ENCODE measurements at places on chromosomes 6 and 20.
A peak's percentile ranks its signal among the peaks of the same experiment; 100 is the strongest.

DNA sequence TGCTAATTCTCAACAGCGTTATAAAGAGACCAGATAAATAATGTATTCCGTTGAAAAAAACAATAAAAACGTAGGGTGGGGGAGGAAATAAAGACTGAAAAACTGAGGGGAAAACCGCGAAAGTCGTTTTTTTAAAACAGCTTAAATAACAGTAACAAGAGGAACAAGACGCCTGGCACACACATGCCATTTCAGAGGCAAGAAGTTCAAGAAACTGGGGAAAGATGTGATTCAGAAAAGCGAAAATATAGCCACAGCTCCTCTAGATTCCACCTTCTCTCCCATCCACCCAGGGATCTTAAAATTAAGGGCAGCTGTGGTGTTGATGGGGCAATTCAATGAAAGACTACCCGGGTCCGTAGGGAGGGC lies 1.3 kb downstream of the EPB41L2 start:
- DNase-seq: no peak

- DNase-seq: no peak
Measured at GRCh38 chr6:153125032-153125431, 6.0 kb downstream of the RGS17 start.

- DNase-seq: peak; percentile 48
Measured at GRCh38 chr20:3209257-3209945, at the start of gene ITPA. Gene ITPA (plus strand): TSS chr20:3209498. CDS start chr20:3209552, 54 bp downstream.

GRCh38 chr20:46801003-46801702 lies 91.7 kb downstream of the SLC2A10 start:
- no peak for DNase-seq

GRCh38 chr20:53515749-53516148 lies 77.9 kb downstream of the ZNF217 start:
- no peak for DNase-seq

- no peak for DNase-seq
Measured at GRCh38 chr6:111972745-111973117, 81.2 kb upstream of the CCN6 start.

DNA sequence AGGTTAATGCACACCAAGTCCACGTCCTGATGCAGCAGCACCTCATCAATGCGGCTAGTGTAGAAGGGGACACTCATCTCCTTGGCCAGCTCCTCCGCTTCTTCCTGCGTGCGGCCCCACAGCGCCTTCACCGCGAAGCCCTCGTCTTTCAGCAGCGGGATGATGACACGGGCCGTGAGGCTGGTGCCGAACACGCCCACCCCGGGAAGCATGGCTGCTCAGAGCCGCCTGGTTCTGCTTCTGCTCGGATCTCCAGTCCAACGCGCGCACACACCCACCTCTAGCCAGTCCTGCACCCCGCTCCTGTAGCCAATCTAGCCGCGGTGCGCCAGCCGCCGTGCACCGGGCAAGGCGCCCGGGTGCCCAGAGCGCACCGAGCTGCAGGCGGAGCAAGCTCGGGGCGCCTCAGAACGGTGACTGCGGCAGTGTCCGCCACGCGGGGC lies 700 bp downstream of the GFOD1 start:
- DNase-seq: peak; percentile 45

GRCh38 chr20:57498425-57499400 lies 26.2 kb downstream of the CTCFL start:
- peak; percentile 18 for DNase-seq

DNA sequence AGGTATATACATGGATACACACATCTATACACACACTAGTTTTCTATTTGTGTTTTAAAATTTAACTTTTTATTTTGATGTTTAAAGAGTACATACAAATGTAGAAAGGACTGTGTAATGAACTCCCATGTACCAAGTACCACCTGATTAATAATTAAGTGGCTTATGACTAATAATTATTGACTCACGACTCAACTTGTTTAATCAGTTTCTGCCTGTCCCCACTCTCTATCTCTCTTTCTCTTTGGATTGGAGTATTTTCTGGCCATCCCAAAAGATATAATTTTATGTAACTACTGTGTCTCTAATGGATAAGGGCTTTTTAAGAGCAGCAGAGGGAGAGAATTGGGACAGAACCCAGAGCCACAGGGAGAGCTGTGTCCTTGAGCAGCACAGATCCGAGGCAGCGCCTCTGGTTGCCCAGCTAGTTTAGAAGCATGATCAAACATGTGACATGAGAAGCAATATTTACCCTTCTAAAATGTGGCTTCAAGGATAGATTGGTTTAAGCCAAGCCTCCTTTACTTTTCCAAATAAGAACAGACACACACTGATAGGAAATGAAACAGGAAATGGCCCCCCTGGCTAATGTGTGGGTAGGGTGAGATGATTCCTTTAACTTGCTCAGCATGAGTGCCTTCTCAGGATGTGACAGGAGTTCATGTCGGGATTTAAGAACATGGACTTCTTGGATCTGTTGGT lies 81.0 kb downstream of the ERMARD start:
- DNase-seq: no peak

- no peak for DNase-seq
Measured at GRCh38 chr6:135372758-135373157, 124.8 kb downstream of the AHI1 start.

DNA sequence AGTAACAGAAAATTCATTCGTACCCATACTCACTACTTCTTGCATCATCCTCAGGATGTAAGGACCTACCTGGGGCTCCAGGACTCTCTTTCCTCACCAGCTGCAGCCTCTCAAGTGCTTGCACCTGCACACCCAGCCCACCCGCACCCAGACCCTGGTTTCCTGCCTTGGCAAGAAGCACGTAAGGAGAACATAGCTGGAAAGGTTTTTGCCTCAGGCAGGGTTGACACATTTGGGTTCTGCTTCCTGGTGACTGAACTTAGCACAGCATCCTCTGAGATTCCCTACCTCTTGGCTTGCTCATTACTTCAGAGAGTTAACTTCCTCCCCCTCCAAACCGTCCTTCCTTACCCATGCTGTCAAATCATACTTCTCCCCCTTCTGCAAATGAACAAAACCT lies 556.9 kb downstream of the CD83 start:
- DNase-seq: no peak

DNA sequence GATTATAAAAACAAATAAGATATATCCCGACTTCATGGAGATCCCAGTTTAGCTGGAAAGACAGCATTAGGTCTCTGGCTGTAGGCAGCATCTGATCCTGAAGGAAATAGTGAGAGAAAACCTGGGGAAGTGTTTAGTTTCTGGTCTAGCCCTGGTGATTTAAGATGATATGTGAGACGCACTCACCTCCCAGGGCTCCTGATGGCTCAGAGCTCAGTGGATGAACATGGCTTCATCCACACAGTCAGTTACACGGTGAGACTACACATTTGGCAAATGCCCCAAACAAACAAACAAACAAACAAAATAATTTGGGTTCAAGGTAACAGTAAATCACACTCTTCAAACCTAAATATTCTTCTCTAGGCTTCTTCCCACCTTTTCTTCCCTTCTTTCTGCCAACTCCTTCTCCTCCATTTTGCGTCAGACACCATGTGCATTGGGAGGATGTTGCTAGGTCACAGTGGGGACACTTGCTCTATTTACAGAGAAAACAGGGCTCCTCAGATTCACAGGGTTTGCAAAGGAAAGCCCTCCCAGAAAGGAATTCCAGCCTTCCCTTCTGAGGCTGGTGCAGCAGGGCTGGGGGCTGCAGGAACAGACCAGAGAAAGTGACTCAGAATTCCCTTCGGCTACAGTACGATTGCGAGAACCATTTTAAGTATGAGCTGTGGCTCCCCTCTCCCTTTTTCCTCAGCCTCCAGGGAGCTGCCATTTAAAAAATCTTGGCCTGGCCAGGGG lies 59.6 kb upstream of the SALL4 start:
- DNase-seq: no peak

DNA sequence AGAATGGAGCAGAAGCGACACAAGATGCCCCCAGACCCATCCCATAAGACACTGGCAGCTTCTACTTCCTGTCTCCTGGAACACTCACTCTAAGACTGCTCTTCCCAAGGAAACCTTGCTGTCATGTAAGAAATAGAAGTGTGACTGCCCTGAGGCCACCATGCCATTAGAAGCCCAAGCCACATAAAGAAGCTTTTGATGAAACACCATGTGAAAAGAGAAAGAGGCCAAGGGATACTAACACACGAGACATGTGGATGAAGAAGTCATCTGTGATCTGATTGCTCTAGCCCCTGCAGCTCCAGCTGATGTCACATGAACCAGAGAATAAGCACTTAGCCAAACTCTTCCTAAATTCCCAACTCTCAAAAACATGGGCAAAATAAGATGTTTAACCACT lies 117.9 kb upstream of the PCSK2 start:
- DNase-seq: no peak

DNA sequence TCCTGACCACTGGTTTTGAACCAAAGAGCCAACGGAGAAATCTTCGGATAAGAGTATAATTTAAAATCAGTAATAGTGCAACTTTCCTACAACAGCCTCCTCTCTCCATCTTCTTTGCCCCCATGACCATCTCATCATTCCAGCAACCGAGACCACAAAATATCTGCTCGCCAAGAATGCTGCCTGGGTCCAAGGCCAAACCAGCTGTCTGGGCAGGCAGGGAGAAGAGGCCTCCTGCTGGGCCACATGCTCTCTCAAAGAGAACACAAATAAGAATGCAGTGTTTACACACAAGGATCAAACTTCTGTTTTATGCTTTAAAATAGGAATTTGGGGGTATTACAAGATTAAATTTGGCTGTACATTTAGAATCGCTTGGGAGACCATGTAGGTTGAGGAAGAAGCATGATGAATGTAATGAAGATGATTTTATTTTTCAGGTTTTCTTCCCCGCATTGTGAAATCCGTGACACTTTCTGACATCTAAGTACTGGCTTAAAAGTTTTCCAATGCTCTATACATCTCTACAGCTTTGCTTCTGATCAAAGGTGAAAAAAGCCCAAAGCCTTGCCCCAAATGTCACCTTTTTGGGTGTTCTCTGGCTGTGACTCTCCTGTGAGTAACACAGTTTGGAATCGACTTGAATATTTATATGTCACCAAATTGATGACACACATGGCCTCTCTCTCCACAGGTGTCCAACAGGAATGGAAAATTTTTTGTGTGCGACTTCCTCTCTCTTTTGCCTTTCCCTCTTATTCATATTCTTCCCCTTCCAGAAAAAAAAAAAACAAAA lies 79.4 kb upstream of the PROKR2 start:
- no peak for DNase-seq

- no peak for DNase-seq
Measured at GRCh38 chr6:121442576-121442975, 7.1 kb downstream of the GJA1 start.

DNA sequence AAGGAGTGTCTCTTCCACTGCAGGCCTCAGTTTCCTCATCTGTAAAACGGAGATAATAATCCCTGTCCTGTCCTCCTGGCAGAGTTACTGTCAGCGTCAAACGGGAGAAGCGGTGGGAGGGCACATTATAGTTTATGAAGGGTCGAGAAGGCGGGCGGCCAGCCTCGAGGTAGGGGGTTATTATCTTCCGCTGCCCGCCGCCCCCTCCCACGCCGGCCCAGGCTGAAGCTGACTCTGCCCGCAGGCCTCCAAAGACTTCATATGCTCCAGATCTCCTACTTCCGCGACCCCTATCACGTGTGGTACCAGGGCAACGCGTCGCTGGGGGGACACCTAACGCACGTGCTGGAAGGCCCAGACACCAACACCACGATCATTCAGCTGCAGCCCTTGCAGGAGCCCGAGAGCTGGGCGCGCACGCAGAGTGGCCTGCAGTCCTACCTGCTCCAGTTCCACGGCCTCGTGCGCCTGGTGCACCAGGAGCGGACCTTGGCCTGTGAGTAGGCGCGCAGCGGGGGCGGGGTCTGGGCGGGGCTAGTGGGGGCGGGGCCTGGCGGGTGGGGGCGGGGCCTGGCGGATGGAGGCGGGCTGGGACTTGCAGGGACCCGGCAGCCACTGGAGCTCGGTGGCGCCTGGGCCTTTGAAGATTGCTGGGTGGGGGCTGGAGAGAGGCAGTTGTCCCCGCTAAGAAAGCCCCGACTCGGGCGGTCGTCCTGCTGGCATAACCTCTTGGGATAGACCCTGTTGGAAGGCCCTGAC lies 2.8 kb downstream of the PROCR start:
- DNase-seq: no peak
